ENCODE measurements at places on chromosomes 6 and 20.

DNA sequence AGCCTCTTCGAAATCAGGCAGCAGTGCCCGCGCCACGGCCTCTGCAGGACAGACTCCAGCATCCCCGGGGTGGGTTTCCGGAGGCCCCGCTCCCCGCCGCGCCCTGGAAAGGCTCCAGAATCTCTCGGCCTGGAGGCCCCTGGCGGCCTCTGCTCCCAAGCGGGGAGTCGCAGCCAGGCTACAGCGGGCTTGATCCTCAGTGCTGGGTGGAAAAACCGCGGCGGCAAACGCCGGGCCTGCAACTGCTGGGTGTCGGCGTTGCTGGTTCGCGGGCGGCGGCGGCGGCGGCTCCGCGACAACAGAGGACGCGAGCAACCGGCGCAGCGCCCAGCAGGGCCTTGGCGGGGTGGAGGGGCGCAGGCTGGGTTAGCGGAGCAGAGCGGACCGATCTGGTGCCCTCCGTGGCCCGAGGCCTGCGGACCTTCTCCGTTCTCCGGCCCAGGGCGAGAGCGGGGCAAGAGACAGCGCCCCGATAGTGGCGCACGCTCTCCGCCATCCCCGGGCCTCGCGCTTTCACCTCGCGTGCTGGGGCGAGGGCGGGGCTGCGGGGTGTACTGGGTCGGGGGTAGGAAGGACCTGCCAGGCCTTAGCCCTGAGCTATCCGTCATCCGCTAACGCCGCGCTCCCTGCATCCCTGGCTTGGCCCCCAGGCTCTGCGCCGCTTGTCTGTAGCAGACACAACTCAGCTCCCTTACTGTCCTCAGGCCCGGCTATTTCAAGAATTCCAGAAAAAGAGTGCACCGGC is 3.4 kb upstream of the ZNF292 start:
- peak; percentile 88 for DNase-seq

GRCh38 chr6:158769771-158770432 is 49.3 kb downstream of the EZR start:
- DNase-seq, result no peak

DNA sequence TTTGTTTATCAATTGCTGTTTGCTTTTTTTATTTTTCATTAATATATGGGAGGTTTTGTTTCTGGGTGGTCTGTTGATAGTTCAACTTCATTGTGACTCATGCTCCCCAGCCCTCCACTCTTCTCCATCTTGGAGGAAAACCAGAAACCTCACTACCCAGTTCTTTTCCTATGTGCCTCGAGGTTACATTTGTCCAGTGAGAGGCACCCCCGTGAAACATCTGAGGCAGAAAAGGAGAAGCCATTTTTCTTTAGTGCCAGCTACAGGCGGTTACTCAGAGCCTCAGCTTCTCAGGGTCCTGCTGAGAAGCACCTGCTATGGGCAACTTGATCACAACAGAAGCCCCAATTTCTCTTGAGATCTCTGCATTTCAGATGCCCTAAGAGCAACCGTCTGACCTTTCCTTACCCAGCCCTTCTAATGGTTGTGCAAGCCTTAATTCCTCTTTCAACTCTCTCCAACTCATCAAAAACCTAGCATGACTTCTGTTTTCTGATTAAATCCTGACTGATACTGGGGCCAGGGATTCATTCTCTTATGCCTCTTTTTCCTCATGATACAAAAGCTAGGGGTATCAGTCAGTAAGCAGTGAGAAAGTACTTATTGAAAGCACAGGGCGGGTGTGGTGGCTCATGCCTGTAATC is 144.6 kb downstream of the ELOVL4 start:
- no peak for DNase-seq

DNA sequence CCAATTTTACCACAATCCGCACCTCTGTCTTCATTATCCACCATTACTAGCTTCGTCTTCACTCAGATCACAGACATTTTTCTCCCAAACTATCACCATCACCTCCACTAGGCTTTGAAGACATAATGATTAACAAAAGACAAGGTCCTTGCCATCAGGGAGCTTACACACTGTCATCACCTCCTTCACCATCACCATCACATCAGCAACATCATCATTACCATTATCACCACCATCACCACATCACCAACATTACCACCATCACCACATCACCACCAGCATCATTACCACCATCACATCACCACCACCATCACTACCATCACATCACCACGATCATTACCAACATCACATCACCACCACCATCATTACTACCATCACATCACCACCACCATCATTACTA is 4.4 kb upstream of the SLC22A7 start:
- no peak for DNase-seq

DNA sequence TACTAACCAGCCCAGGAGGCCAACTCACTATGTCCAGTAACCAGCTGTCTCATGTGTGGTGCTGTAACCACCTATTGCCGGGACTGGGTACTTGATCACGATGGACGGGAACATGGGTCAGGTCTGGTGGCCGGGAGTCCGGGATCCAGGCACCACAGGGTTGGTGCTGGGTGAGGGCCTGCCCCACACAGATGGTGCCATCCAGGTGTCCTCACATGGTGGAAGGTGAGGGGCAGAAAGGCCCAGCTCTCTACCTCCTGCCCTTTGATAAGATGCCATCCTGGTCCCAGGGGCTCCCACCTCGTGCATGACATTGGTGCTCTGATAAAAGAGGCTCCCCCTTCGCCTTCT is 116.3 kb downstream of the TAF4 start:
- DNase-seq, result no peak

DNA sequence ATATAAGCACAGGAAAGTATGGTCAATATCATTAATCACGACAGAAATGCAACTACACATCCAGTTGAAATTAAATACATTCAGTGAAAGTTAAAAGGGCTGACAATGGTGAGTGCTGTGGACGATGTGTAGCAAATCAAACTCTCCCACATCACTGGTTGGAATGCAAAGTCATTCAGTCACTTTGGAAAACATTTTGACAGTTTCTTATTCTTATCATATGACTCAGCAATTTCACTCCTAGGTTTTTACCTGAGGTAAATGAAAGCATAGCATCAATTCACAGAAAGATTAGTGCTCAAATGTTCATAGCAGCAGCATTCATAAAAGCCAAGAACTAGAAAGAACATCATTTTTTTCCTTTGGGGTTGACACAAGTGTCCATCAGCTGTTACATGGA is 28.6 kb upstream of the SAMD5 start:
- DNase-seq, result no peak

- no peak for DNase-seq
Observed at GRCh38 chr20:33522256-33522820, 32.4 kb downstream of the CBFA2T2 start.

- DNase-seq, result no peak
Observed at GRCh38 chr6:35388030-35388429, 45.7 kb downstream of the PPARD start.

GRCh38 chr6:106702451-106703110 is 73.2 kb downstream of the QRSL1 start:
- peak; percentile 51 for DNase-seq

Measured in GM06990 (cell line).